SK-N-MC (cell line): ENCODE measurements at places on chromosomes 13 and 19.

- no peak for DNase-seq
Observed at GRCh38 chr13:78972561-78972960, 313.6 kb upstream of the OBI1 start.

DNA sequence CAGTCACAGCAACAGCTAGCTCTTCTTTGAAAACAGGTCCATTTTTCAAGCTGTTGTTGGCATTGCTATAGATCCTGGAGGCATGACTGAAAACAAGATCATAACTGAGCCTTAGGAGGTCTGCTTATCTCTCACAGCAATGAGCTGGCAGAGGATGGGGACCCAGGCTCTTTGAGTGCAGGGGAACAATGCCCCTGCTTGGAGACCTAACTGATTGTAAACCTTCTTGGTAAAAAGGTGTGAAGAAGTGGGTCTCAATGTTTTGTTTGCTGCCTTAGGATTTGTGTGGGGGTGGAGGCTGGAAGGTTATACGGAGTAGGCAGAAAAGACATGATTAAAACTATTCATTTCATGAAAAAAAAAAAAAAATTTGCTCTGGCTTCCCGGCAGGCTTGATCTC is 94.6 kb downstream of the EFNB2 start:
- DNase-seq = no peak

GRCh38 chr13:99386911-99387788 is 80.0 kb upstream of the GPR183 start:
- DNase-seq = no peak

- DNase-seq = no peak
Observed at GRCh38 chr19:18117364-18117691, 19.8 kb downstream of the MAST3 start.

DNA sequence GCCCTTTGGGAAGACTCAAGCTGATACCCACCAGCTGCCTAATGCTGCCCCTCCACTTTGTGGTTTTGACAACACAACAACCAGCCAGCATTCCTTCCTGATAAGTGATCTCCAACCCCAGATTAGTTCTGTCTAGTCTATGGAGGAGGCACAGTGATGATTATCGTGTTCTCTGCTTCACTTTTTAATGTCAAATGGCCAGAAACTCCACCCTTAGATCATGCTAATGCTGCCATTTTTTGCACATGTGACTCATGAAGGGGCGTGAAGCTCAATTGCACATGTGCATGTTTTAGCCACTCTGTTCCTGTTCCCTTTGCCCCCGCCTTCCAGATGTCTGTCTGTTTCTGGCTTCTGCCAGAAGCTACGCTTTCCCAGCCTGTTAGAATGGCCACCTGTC is 199.8 kb downstream of the COG6 start:
- DNase-seq = no peak

DNA sequence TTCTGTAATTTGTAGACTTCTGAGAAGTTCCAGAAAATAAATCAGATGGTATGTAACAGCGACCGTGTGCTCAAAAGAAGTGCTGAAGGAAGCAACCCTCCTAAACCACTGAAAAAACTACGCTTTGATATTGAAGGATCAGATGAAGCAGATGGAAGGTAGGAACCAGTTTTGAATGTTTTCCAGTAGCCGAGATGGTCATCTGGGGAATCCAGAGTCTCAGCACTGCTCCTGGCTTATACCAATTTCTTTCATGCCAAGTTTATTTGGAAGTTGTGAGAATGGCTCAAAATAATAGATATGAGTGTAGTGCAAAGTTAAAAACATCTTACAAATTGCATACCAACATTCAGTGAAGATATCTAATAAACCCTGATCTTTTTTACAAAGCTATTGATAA is 56.2 kb downstream of the RCBTB2 start:
- no peak for DNase-seq

GRCh38 chr13:94667190-94667589 is 45.2 kb downstream of the SOX21 start:
- no peak for DNase-seq

- no peak for DNase-seq
Observed at GRCh38 chr19:2603334-2603733, 99.2 kb downstream of the GNG7 start.

GRCh38 chr19:5109560-5109959 is 140.6 kb downstream of the KDM4B start:
- no peak for DNase-seq

DNA sequence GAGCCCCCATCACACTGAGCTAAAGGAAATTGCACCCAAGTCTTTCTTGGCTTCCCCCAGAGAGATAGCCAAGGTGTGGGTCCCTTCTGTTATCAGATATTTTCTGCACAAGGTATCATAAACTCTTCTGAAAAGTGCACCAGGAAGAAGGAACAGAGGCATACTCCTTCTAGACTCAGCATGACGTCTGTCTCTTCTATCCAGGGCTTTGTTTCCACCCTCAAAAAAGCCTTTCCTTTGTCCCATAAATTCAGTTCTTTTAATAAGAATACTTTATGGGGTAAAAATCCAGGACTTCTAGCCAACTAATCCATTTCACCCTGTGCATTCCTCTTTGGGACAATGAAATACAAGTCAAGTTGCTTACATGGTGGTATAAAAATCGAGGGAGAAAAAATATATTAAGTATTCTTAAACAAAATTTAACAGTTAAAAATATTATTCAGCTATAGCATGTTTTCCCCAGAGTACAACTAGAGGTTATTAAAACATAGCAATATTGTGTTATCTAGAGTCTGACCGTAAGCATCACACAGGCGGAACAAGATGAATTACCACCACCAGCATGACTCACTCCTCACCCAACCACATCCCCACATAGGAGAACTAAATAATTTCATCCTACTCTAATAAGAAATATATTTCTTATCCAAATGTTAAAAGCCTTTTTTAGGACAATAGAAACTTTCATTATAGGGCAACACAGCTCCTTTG is 79.9 kb upstream of the GPC6 start:
- no peak for DNase-seq

DNA sequence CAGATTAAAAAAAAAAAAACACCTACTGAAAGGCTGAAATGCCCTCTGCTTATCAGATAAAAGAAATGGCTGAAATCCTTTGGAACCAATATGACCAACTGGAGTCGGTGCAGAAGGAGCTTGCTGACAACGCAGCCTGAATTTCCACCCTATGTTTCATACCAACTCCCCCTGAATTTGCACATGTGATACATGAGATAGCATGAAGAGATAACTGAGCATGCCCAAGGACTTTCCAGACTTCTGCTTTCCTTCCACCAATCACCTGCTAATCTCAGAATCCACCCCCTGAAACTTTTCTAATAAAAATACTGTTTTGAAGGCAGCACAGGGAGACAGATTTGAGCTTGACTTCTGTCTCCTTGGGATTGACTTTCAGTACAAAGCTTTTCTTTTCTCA is 32.2 kb upstream of the WDFY2 start:
- DNase-seq = no peak
